ENCODE measurements at places on chromosomes 2 and 18. TPM values are rescaled to one million over a fixed set of nuclear protein-coding genes. Genes with fewer than 3 reads are reported as not detected.

DNA sequence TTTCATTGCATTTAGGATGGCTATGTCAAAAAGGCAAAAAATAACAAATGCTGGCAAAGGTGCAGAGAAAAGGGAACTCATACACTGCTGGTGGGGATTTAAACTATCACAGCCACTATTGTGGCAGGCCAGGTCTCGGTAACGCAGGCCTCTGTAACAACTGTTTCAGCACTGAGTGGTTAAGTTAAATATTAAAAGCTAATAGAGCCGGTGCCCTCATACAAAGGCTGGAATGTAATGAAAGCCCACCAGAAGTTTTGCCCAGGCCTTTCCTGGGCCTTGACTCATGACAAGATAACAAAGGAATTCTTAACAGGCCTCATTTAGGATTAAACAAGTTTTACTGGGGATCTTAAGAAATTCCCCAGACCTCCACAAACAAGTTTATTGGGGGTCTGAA, 10.7 kb downstream of the MERTK start:
- DNase-seq = no peak

DNA sequence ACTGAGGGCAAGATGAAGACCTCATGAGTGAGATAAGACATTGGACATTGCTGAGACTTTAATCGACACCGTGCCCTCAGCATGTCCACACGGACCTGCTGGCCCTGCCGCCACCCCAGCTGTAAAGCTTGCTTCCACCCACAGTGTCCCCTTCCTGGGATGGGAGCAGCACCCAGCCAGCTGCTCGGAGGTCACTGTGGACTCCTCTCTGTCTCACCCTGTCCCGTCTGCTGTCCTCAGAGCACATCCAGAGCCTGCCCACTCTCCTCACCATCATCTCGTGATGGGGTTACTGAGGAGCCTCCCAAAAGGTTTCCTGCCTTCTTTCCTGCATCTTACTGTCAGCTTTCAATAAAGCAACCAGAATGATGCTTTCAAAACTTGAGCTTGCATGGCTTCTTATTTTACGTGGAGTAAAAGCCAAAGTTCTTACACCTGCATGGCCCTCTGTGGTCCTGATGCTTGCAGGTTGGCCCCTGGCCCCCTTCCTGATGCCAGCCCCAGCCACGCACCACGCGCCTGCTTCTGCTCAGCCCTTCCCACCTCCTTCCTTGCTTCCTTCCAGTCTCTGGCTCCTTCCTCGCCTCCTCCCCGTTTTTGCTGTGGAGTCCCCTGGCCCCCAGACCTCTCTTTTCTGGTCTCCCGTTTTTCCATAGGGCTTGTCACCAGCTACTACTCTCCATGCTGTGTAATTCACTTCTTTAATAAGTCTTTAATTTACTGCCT, 67.0 kb downstream of the DGKD start:
- no peak for DNase-seq

ST6GAL2 gene
- total RNA-seq = 49.0 TPM

- no peak for DNase-seq
Observed at GRCh38 chr2:157783245-157783644, 92.9 kb downstream of the ACVR1 start.

SGO2 gene
- 10.8 TPM for total RNA-seq

DNA sequence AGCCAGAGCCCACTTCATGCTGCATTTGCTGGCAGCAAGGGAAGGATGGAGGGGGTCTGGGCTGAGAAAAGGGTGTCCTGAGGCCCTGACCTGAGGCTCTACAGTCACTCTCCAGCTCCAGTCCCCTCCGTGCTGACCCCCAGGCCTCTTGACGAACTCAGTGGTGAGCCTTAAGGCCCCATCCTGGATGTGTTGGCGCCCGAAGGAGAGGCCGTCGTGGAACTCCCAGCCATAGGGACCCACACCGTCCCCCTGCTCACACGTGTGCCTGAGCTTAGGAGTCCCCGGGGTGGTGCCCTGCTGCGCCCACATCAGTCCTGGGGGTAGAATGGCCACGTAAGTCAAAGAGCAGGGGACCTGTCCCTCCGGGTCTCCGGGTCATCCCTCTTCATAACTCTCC, 776 bp downstream of the MOGS start:
- DNase-seq = no peak

FOXD4L1 gene
- total RNA-seq = 0.17 TPM

- DNase-seq = no peak
Observed at GRCh38 chr2:154097833-154098398, 226.2 kb downstream of the GALNT13 start.

DSG4 gene
- total RNA-seq = not detected

GRCh38 chr2:144426981-144427479, 92.9 kb downstream of the ZEB2 start:
- DNase-seq = no peak

- DNase-seq = no peak
Observed at GRCh38 chr2:241244368-241244767, 55.9 kb downstream of the ANO7 start.

- no peak for DNase-seq
Observed at GRCh38 chr2:2808551-2809058, 477.5 kb upstream of the MYT1L start.

GRCh38 chr18:69840445-69840844, 107.2 kb downstream of the CD226 start:
- no peak for DNase-seq

- no peak for DNase-seq
Observed at GRCh38 chr2:43033466-43034241, 192.8 kb downstream of the ZFP36L2 start.

PRKD3 gene
- 55.8 TPM for total RNA-seq

GRCh38 chr2:211447548-211447947, 891.1 kb downstream of the CPS1 start:
- DNase-seq = no peak

COL6A3 gene
- total RNA-seq = 245 TPM

Measured in spinal cord (tissue), 10 donors.